ENCODE measurements at places on chromosomes 4 and X.

- DNase-seq, result no peak
These were observed 27.9 kb downstream of the RAB40AL start for GRCh38 chrX:102964940-102965339.

DNA sequence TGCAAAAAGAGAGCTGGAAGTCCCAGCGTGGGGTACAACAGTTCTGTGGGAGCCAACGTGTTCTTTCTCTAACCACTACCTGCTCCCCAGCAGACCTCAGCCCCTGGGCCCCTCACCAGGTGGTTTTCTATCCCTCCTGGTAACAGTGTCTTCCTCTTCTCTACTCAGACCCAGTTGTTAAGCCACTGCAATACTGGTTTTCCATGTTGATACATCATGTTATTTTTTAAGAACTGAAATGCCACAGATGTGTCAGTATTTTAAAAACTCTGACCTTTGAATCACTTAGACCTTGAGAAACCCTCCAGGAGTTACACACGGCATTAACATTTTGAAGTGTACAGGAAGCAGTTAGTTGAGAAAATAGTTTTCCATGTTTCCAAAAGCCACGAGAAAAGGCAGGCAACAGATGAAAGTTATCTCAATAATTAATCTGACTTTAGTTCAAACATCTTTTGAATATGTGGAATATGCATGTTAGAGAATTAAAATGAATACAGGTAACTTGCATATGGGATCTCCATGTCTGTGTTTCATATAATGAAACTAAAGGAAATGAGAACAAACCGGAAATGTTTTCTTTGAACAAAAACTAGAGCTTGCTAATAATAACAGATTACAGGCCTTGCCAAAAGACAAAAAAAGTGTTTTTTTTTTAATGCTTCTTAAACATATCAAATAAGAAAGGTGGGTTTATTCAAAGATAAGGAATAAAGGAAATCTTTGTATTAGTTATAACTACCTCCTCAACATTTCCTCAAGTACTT is 108.8 kb downstream of the ZNF827 start:
- no peak for DNase-seq

GRCh38 chr4:23614284-23614892 is 275.5 kb downstream of the PPARGC1A start:
- DNase-seq, result no peak

DNA sequence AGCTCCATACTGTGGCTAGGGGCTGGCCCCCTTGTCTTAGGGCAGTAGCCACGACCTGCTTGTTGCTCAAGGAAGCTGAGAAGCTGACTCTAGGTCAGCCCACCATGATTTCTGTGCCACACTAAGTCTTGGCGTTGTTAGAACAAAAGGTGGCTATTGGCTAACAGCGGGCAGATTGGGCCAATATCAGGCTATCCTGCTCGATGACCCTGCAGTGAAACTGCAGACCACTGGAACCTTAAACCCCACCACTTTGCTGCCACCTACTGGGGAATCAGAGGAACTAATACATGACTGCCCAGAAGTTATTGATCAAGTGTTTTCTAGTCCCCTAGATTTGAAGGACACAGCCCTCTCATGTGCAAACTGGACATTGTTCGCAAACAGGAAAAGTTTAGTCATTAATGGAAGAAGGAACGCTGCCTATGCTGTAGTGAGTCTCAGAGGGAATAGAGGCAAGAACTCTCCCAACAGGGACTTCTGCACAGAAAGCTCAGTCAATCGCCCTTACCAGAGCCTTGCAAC is 17.0 kb upstream of the PAPSS1 start:
- no peak for DNase-seq

DNA sequence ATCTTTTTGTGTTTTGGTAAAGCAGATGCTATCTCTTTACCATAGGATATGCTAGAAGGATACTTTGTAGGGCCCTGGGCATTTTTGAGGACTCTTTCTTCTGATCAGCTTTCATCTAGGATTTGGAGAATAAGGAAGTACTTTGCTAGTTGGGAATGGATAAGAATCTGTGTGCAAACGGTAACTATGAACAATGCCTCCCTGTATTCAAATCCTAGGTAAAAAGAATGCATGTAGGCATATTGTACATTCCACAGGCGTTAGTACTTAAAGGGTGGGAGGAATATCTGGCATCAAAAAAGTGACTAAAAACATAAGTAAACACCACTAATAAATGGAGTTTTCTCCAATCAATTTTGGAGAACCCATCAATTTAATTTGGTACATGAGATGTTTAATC is 59.7 kb downstream of the SH3BGRL start:
- DNase-seq, result no peak

DNA sequence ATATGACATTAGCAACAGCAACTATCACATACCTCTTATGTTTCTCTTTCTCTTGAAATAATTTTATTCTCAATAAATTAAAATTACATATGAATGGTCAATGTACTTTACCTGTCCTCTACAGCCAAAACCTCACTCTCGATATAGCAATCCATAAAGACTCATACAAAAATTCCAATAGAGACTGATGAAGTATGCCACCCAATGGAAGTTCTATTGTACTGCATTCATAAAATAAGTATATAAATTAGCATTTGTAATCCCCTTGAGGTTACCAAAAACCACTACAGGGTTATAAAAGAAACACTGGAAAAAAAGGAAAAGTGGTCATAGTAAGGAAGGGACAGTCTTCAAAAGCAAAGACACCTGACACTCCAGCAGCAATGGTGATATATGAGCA is 32.8 kb downstream of the CLDN2 start:
- no peak for DNase-seq

GRCh38 chr4:185587427-185588161 is 52.3 kb upstream of the PDLIM3 start:
- no peak for DNase-seq

DNA sequence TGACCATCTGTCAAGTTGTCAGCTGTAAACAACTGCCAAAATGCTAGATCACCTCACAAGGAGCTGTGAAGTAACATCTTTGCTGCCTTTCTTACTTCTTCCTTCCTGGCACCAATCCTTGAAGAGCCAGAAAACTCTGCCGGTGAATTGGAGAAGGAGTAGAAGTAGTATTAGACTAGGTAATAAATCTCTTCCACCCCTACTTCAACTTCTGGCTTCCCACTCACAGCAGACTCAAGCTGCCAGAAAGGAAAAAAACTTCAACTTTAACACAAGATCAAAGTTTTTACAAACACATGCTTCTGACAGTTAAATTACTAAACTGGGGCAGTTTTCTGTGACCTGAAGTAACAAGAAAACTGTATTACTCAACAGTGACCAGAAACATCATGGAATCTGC is 164.7 kb upstream of the SLC7A11 start:
- DNase-seq, result no peak

DNA sequence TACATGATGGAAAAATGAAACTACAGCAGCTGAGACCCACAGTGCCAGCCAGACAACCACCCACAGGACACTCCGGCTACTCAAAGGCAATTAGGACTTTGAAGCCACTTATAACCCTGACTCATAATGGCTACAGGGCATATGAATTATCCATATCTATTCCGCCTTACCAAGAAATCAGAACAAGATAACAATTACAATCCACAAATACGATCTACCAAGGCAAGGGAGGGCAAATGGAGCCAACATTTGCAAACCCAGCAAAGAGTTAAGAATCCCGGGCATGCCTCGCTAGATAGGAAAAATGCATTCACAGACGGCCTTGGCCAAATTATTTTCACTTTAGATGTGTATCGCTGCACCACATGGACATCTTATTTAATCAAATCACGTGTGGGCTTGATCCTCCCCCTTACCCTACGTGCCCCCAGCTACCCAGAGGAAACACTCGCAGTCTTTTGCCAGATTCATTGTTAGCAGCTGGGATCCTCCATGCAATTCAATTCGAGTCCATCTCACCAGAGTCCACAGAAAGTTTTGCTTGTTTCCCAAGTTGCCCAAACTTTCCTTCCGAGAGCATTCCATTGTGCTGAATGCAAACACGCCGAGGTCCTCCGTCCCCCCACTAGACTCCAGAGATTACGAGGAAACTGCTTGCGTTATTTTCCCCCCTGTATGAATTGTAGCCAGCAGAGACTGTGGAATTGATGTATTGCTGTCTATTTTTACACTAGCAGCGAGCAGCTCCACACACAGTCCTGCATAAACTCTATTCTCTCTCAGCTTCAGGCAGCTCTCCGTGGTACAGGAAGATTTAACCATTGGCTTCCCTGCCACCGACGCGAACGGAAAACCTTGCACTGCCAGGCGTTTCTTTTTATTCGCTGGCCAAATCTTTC is 1.2 kb downstream of the PPARGC1A start:
- DNase-seq, result no peak

DNA sequence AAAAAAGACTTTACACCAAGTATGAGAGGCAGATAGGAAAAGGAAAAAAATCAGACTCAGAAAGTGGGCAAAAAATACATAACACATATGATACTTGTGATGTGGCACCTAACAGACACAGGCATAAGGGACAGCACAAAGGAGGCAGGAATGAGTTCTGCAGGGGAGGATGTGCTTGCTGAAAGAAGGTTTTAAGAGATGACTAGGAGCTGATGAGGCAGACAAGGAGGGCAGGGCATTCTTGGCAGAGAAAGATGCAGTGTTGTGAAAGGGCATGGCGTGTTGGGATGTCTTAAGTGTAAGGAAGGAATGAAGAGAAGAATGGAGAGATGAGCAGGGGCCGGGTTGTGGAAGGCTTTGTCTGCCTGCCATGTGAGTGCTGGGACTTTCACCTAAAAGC is 49.7 kb upstream of the TMEM154 start:
- no peak for DNase-seq

DNA sequence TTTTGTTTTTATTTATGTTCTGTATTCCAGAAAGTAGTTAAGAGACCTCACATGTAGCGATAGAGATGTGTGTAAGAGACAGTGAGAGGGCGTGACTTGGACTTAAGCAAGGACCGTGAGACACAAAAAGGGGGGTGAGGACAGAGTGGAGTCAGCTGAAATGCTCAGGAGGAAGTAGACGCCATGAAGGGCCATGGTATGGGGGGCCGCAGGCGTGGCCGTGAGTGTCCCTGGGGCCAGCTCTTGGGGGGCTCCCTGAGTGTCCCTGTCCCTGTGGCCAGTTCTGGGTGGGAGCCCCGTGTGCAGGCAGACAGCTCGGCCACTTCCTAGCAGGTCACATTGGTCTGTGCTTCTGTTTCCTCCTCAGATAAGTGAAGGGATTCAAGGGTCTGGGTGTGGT is 23.0 kb upstream of the MSANTD1 start:
- DNase-seq, result no peak

DNA sequence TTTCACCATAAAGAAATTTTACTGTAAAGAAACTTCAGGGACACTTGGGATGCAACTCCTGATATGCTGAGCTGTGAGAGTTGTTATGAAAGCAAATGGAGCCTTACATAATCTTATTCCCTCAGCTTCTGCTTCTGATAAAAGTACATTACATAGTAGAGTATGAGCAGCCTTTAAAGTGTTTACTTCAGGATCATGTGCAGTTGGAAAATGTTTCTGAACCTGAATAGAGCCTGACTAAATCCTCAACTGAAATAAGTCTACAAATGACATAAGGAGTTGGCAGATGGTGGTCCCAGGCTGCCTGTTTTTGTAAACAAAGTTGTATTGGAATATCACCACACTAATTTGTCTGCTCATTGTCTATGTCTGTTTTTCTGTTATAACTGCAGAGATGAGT is 19.3 kb downstream of the RASSF6 start:
- no peak for DNase-seq

DNA sequence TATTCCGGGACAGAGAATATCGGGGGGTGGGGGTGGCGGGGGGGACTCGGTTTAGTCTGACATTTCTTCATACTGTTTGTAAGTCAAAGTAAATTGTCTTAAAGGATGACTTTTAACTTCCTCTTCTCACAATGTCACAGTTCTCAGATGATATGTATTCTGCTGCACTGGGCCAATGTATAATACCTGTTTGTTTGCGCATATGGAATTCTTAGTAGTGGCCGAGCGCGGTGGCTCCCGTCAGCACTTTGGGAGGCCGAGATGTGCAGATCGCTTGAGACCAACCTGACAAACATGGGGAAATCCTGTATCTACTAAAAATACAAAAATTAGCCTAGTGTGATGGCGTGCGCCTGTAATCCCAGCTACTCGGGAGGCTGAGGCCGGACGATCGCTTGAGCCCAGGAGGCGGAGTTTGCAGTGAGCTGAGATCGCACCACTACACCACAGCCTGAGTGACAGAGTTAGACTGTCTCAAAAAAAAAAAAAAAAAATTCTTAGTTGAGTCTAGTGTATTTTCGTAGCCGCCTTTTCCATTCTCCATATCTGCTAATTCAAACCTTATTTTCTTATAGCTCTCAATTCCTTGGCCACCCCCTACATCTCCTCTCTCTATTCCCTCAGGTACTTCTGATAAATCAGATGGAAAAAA is 851 bp downstream of the POLR2B start:
- no peak for DNase-seq

DNA sequence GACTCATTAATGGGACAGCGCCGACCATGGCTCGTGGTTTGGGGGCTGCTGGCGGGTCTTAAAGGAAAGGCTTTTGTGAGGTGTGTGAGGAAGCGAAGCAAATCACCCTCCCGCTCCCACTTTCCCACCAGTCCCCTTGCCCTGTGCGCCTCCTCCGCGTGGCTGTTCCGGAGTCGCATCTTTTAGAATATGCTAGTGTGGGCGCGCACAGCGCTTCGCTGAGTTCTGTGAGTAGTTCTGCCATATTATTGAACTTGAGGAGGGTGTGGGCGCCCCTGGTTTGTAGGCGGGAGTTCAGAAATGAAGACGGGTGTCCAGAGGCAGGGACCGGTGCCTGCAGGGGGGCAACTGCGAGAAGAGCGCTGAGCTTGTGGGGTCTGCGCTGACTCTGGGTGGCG is 49.1 kb downstream of the ZNF141 start:
- no peak for DNase-seq

GRCh38 chr4:153639833-153640802 is 44.0 kb upstream of the TLR2 start:
- DNase-seq, result no peak

- DNase-seq, result no peak
These were observed 170.6 kb upstream of the FAM9B start for GRCh38 chrX:9204560-9204959.

- DNase-seq, result no peak
These were observed 169.4 kb downstream of the RNF150 start for GRCh38 chr4:140963883-140964282.

DNA sequence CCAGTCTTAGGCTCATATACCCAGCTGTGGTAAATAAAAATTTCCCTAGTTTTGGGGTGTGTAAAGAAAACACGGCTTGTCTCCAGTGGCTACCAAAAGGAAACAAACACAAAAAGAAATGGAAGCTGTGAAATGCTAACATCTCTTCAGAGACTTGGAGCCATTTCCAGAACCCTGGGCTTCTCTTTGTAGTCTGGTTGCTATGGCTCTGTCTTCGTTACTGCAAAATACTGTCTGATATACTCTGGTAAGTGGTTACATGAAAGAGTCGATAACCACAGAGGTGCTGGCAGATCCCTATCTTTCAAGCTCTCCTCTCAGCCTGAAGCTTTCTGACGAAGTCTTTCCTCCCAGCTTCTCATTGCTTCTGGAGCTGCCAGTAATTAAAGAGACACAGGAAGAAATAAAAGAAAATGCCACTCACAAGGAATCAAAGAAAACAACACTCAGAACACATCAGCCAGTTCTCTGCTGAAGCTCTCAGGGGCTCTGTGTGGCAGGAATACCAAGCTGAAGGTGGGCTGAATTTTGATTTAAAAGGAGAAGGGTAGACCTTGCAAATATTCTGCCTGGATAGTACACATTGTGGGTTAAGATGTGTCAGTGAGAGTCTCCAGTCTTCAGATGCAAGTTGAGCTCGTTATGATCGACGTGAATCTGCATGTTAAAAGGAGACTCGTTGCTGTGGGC is 107.6 kb upstream of the FAM9C start:
- no peak for DNase-seq

- DNase-seq, result no peak
These were observed 156.1 kb downstream of the FRAS1 start for GRCh38 chr4:78213218-78213617.

- DNase-seq, result no peak
These were observed 5.7 kb upstream of the ZBTB33 start for GRCh38 chrX:120244735-120245498.

All from cortex of kidney (tissue), 1 donor.